Stimulated activated CD8-positive, alpha-beta memory T cell treated with anti-CD3 and anti-CD28 coated beads, Interleukin-2, amount 100 ng/mL, for 48 hours (primary cell): ENCODE measurements at places on chromosomes 3 and 15.

GRCh38 chr3:6601374-6601773 lies 259.5 kb upstream of the GRM7 start:
- no peak for DNase-seq

GRCh38 chr3:116473602-116474001 lies 28.3 kb upstream of the LSAMP start:
- DNase-seq = no peak

DNA sequence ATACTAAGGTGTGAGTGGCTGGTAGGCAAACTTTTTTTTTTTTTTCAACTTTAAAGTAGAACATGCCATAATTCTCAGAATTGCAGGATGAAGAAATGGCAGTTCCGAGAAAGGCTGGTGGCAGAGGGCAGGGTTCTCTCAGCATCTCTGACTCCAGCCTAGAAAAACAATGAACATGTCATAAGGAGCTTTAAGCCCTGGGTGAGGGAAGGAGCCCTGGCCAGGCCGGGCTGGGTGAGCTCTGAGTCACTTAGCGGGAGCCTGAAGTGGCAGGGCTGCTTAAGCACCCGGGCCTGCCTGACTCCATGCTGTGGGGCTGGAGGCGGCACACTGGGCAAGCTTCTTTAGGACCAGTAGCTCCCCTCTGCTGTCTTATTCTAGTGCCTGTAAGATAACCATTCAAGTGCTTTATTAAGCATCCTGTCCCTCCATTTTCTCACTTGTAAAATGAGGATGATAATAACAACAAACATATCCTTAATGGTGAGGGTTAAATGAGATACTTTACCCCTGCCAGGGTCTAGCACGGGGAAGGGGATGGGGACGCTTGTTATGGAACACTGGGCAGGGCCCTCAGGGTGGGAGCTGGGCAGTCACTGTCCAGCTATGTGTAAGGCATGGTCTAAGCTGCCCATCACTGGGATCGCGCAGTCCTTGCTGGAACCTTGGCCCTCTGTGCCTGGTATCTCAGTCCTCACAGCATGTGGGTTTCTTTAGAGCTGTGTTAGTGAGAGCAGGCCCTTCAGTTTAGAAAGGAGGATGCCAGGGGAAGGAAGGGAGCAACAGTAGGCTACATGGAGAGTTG lies 18.4 kb downstream of the SMAD6 start:
- no peak for DNase-seq

DNA sequence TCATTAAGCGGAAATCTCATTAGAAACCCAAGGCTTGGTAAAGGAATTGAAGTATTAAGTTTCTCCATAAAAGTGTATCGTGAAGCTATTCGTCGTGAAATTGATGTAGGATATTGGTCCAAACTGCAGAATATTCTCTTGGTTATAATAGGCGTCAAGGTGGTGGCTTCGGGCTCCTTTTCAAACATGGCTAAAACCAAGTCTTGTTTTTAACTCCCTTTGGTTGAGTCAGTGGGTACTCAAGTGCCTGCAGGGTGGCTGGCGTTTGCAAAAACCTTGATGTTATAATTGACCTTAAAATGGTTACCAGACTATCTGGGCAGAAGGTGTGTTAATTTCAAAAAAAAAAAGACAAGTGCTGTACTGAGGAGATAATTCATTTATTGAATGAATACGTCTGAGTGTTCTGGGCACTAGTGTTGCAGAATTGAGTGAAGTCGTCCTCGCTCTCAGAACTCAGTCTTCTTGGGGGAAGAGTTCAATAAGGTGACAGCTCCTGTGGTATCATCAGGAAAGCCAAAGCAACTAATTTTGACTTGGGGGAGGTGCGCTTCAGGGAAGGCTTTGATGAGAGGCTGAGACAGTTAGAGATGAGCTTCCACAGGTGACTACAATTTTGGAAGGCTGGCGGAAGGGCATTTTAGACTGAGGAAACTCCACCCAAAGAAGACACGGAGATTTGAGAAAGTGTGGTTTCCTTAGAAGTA lies 1.5 kb downstream of the UBE2Q2 start:
- no peak for DNase-seq

GRCh38 chr3:48058091-48058490 lies 41.9 kb upstream of the MAP4 start:
- DNase-seq = no peak

DNA sequence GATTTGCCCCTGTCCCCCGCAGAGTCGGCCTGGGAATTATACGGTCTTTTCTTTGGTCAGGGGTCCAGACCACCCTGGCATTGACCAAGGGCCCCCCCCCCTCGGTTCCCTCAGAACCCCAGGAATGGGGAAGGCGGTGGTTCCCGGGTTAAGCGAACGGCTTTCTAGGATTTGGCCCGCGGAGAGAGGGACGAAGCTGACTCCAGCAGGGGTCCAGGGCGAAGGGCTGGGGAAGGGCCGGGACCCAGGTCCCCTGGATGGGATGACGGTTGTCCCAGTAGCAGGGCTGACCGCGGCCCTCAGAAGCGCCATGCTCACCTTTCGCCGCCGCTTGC lies 274 bp downstream of the RRP9 start:
- DNase-seq = no peak

GRCh38 chr3:172042136-172042662 lies 2.8 kb downstream of the FNDC3B start:
- DNase-seq = no peak

DNA sequence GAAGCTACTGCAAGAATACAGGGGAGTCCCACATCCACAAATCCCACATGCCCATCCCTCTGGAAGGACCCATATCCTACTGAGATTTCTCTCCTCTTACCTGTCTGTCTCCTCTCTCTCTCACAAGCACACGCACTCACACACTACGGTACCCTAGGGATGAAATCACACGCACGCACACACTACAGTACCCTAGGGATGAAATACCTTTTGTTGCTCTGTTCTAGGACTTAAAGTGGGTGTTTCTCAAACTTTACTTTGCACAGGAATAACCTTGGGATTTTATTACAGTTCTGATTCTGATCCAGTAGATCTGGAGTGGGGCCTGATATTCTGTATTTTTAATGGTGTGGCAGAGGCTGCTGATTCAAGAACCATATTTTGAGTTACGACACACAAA lies 622.2 kb upstream of the ZNF385D start:
- DNase-seq = no peak

DNA sequence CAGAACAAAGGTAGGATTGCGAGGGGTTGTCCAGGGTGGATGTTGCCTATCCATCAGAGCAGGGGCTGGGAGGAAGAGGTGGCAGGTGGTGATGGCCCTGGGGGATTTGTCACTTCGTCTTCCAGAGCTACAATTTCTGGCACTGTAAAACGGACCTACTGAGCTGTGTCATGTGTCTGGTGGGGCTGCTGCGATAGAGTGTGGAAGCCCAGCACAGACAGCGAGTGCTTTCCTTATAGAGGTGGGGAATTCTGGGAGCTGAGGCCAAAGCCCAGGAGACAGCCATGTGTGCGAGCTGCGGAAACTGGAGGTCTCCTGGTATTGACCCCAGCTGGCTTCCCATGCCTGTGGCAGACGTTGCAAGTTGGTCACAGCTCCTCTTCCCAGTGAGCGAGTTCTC lies 61.2 kb upstream of the SEC22A start:
- DNase-seq = no peak

DNA sequence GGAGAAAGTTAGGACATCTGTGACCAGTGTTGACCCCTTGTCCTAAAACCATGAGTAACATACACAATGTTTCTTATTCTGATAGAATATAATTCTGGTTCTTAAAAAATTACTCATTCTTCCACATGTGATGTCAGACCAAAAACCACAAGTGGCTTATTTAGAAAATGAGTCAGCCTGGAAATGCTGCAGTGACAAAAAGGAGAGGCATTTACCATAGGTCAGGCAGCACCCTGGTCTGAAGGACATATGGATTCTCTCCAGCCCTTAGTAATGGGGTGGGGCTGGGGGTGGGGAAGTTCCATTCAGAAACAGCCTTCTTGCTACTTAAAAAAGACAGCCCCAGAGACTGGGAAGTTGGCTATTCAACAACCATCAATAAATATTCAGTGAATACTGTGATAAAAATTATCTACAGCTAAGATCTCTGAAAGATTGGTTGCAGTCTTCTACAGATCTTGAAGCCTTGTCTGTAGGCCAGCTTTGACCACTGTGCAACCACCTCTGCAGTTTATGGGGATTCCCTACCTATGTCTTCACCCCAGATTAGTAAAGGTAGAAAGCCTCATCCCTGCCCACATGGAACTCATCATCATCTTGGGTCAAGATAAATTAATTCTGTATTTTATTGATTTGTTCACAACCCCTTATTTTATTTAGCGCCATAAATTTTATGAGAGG lies 34.9 kb upstream of the TIMP4 start:
- DNase-seq = no peak

GRCh38 chr3:102057781-102058421 lies 208.6 kb downstream of the NFKBIZ start:
- DNase-seq = no peak

GRCh38 chr3:195197765-195198425 lies 73.1 kb downstream of the XXYLT1 start:
- DNase-seq = no peak

GRCh38 chr3:16547561-16548357 lies 34.3 kb upstream of the RFTN1 start:
- DNase-seq = no peak

DNA sequence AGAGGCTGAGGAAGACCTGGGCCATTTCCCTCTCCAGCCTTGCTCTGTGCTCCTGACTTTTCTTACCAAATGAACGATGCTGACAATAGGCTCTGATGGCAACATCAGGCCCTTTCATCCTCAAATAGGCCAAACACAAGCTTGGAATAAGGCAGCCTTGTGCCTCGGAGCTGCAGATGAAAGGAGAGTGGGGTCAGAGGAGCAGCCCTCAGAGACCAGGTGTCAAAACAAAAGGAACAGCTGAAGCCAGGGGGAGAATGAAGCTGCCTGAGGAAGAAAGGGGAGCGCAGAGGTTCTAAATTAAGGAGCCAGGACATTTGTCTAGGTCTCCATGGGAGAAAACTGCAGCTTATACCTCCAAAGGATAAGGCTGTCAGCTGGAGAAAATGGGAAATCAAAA lies 5.1 kb downstream of the BFSP2 start:
- no peak for DNase-seq

- no peak for DNase-seq
Observed at GRCh38 chr15:95919460-95919859, 411.0 kb upstream of the NR2F2 start.

DNA sequence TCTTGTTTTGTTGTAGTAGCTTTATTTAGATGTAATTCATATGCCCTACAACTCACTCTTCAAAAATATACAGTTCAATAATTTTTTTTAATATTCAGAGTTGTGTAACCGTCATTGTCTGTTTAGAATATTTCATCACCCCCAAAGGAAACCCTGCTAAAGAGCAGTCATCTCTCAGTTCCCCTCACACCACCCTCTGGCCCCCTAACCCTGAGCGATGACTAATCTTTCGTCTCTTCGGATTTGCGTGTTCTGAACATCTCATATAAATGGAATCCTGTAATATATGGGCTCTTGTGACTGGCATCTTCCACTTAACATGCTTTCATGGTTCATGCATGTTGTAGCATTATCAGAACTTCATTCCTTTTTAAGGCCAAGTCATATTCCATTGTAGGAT lies 183.8 kb downstream of the ATG7 start:
- DNase-seq = no peak

- DNase-seq = no peak
Observed at GRCh38 chr3:43317461-43318316, 31.3 kb downstream of the SNRK start.

- no peak for DNase-seq
Observed at GRCh38 chr3:42725454-42725853, 22.9 kb upstream of the HHATL start.
